ENCODE measurements at places on chromosomes 11 and 22.
A peak's percentile ranks its signal among the peaks of the same experiment; 100 is the strongest.

- DNase-seq, result no peak
Observed at GRCh38 chr11:35141071-35141470, 2.1 kb downstream of the CD44 start.

DNA sequence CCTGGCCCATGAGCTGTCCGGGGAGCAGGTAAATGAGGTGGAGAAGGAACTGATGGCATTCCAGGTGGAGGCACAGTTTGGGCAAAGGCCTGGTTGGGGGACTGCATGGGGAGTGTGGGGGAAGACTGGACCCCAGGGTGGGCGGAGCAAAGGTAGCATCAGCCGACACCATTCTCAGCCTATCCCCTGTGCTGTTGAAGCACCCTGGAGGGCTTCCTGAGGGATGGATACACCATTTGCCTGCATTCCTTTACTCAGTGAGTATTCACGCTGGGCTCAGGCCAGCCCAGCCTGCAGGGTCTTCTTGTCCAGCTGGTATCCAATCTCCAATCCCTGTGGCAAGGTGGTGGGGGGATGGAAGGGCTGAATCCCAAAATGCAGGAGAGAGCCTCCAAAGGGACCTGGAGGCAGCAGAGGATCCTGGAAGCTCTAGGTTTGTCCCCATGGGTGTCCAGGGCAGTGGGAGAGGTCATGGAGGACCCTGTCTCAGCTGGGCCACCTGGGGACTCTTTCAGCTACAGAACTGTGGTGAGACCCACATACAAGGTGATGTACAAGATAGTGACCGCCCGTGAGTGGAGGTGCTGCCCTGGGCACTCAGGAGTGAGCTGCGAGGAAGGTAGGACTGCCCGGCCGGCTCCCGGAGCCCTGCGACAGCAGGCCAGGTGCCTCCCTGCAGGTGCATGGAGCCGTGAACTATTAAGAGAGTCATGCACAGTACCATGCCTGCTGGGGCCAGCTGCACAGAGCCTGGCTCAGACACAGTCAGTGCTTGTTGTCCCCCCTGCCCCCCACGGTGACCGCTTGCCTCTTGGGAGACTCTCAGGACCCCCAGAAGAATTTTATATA is 9.5 kb downstream of the EMID1 start:
- no peak for DNase-seq

GRCh38 chr11:103035791-103036434 is 56.0 kb downstream of the DCUN1D5 start:
- peak; percentile 13 for DNase-seq

DNA sequence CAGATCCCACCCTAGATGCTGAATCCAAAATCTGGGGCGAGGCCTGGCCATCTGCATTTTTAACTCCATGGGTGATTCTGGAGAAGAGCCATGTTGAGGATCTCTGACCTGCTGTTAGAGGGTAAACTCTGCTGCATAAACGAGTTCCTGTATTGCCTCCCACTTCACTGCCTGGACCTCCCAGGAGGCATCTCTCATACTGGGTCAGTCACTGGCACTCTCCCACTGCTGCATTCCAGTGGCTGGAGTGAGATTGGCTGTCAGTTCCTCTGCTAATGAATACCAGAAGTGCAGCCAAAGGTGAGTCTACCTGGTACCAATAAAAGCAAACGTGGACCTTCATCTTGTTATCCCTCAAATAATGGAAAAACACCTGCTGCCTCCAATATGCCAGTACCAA is 10.3 kb downstream of the POLDIP3 start:
- no peak for DNase-seq

DNA sequence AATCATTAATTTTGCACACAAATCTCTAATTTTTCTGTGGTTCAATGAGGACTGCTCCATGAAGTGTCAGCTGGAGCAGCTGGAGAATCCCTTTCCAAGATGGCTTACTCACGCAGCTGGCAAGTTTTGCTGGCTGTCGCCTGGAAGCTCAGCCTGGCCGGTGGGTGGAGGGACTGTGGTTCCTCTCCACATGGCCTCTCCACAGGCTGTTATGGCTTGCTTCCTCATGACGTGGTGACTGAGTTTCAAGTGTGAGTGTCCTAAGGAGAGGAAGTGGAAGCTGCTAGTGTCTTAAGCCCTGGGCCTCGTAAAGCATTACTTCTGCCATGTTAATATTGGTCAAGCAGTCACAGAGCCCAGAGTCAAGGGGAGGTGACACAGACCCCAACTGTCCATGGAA is 14.0 kb upstream of the NRIP3 start:
- DNase-seq, result no peak

DNA sequence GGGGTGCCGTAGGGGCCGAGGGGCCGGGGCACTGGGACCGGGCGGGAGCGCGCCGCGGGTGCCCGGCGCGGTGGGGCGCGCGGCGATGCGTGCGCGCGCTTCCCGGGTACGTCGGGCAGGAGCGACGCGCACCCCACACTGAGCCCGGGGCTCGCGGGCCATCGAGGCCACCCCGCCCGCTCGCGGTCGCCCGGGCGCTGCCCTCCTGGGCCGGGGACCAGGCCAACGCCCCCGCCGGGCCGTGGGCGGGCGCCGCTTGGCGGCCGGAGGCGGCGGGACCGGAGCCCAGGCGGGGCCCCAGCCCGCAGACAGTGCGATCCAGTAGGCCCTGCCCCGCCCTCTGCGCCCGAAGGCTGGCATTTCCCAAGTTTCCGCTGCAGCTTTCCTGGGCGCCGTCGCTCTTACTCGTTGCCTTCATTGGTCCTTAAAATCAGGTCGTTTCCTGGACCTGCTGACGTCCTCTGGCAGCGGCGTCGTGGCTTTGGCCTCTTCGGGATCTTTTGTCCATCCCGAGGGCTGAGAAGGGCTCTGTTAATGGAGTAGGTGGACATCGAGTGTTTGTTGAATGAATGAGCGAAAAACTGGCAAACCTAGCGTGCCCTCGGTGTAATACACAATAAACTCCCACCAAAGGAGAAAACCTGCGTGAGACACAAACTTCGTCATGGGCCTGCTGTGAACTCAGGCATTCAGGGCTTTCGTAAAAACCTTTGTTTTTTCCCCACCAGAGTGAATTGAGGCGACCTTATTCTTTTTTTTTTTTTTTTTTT is 638 bp downstream of the PARVA start:
- no peak for DNase-seq

GRCh38 chr11:114586797-114587196 is 8.8 kb downstream of the NXPE4 start:
- DNase-seq, result no peak

DNA sequence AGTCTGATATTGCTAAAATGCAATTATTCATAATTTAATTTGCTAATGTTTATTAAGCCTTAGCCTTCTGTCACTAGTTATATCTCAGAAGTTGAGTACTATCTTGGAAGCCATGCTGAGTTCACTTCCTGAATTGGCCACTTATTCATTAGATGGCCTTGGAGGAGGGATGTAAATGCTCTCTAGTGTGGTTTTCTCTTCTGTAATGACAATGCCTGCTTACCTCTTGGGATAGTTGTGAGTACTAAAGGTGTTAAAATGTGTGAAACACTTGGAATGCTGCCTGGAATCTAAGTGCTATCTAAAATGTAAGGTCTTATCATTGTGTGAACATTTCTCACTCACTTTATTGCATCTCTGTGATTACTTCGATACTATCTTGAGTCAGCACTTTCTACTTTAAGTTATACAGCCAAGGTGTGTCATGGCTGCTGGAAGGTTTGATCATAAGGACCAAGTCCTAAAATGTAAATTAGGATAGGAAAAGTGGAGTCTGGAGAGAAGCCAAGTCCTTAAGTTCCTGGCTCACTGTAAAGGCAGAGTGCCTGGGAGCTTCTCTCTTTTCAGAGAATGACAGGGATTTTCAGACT is 12.4 kb downstream of the GLYATL2 start:
- no peak for DNase-seq

GRCh38 chr11:102427068-102427467 is 25.5 kb downstream of the TMEM123 start:
- DNase-seq, result no peak

GRCh38 chr11:9570313-9571025 is 3.0 kb upstream of the WEE1 start:
- no peak for DNase-seq

- DNase-seq, result no peak
Observed at GRCh38 chr11:19931771-19932369, 219.2 kb downstream of the NAV2 start.

DNA sequence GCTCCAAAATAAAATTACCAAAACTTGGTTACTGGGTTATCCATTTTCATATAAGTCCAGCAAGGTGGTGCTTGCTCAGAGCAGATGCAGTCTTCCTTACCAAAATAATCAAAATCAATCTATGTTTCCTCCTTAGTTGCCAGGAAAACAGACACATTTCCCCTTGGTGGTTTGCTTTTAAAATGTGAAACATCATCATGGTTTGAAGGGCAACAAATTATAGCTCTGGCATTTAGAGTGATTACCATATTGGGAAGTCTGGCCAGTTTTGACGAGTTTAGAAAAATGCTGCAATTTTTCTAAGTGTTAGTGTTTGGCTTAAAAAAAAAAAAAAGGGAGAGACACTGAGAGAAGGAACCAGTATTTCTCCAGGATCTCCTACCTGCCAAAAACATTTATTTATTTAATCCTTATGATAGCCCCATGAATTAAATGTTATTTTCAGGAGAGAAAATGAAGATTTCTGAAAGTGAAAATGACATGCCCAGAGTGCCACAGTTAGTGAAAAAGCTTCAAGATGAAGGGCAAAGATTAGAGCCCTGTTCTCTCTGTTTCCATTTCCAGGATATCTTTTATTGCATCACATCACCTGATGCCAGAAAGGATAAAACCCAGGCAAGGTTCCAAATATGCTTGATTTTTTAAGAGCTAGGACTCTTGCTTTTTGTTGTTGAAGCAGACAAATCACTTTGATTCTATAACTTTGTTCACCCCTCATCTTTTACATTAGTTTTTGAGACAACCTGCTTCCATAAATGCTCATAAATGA is 29.6 kb upstream of the TBCEL start:
- no peak for DNase-seq

DNA sequence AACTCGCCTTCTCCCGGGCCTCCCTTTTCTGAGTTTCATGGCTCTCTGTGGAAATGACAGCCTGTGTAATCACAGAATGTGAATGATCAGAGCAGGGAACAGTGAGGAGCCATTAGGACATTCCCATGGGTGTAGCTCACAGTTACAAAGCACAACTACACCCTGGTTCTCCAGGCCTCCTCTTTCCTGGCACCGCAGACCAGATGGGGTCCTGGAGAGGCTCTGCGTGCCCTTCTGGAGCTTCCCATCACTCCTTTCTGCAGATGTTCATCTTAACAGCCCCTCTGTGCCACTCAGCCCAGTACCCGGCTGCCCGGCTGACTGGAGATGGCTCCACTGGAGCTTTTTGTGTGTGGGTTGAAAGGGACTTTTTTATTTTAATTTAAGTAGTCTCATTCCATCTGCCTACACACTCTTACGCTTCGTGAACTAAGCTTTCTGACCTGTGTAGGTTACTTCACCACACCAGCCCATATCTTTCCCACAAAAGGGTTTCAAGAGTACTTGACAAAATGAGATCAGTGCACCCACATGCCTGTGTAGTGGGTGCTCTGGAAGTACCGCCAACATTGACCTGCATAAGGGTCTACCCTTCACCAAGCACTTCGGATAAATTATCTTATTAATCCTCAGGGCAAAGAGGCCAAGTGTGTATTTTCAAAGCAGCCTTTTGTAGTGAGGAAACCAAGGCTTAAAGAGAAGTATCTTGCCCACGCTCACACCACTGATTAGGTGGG is 29.8 kb downstream of the SREBF2 start:
- DNase-seq, result no peak

DNA sequence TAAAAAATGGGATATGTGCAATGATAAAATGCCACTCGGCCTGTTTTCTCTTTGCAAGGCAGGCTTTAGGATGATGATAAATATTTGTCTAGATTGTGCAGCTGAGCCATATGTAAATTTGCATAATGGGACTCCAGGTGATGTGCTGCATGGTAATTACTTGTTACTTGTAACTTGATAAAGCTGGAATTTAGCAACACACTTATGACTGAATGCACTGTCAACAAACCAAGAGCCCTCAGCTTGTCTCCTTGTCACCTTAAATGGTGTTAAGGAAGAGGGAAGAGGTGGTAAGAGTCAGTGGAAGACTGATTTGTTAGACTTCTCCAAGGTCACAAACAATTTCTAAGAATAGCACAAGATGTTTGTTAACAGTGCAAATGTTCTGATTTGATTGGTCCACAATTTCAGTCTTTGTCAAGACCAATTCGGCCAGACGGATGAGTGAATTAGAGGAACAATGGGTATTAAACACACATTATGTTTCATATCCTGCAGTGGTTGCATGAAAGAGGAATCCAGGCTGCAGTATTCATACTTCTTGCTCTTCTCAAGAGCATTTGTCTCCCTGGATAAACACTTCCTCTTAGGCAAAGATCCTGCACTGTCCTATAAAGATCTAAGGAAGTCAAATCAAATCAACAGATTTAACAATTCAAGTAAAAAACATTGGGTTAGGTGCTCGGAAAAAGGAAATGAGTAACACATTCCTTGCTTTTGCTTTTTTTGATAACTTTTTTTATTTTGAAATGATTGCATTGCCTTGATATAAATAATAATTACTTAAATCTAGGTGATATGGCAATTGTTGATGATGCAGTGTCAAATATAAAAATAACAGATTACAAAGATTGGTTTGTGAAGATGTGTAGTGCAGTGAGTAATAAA is 448.3 kb upstream of the DDI1 start:
- DNase-seq, result no peak

- no peak for DNase-seq
Observed at GRCh38 chr11:1856306-1857005, 3.6 kb downstream of the LSP1 start.

DNA sequence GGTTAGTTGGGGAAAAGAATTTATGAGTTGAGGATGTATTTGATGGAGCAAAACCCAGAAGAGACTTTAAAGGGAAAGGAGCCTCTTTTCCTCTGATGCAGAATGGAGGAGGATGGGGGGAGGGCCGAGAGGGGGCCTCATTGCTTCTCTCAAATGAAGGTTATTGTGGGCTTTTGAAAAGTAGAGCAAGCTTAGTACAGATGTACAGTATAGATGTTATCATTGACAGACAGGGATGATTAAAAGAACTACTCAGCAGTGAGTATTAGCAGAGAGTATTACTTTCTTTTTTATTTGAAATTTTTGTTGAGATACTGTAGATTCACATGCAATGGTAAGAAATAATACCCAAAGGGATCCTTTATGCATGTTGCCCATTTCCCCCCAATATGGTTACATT is 98.1 kb downstream of the TEAD1 start:
- no peak for DNase-seq
